ENCODE measurements at places on chromosomes 2 and 18.

- DNase-seq, result no peak
Measured at GRCh38 chr2:72738096-72738495, 87.7 kb downstream of the EXOC6B start.

GRCh38 chr2:19801367-19802080, 100.3 kb downstream of the TTC32 start:
- DNase-seq, result no peak

- no peak for DNase-seq
Measured at GRCh38 chr2:106833256-106833655, 52.7 kb downstream of the ST6GAL2 start.

- DNase-seq, result no peak
Measured at GRCh38 chr2:205024822-205025518, 479.7 kb downstream of the PARD3B start.

GRCh38 chr2:55168221-55169154, 63.6 kb downstream of the CLHC1 start:
- DNase-seq, result peak; percentile 52

Measured in MM.1S (cell line).